ENCODE measurements at places on chromosomes 6 and 20.

DNA sequence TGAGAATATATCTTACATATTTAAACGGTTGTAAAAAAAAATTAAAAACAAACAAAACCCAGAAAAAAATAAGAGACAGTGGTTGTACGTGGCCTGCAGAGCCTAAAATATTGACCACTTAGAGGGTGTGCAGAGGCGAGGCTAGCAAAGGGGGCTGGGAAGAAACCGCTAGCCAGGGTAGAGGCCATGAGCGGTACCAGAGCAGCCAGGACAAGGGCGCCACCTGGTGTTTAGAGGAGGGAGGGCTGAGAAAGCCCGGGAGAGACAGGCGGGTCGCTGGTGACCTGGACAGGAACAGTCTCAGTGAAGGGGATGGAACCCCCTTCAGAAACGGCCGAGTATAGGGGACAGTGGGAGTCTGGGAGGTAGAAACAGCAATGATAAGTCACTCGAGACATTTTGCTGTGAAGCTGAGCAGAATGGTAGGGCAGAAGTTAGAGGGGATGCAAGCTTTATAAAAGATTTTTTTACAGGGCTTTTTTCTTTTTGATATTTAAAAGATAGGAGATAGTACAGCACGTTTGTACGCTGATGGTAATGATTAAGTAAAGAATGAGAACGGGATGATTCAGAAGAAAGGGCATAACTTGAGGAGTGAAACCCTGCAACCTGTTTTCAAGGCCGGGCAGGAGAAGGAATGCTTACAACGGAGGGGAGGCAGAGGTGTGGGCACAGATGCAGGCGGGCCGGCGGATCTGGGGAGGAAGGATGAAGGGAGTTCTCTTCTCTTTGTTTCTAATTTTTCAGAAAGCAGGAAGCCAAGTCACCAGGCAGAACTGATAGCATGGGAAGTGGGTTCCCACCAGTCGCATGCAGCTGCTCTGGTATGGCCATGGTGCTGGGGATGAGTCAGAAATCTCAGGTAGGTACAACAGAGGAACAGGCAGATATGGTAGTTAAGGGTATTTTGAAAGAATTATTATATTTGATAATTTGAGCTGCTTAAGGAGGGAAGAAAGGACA lies 76.2 kb downstream of the FAM229B start:
- no peak for DNase-seq

DNA sequence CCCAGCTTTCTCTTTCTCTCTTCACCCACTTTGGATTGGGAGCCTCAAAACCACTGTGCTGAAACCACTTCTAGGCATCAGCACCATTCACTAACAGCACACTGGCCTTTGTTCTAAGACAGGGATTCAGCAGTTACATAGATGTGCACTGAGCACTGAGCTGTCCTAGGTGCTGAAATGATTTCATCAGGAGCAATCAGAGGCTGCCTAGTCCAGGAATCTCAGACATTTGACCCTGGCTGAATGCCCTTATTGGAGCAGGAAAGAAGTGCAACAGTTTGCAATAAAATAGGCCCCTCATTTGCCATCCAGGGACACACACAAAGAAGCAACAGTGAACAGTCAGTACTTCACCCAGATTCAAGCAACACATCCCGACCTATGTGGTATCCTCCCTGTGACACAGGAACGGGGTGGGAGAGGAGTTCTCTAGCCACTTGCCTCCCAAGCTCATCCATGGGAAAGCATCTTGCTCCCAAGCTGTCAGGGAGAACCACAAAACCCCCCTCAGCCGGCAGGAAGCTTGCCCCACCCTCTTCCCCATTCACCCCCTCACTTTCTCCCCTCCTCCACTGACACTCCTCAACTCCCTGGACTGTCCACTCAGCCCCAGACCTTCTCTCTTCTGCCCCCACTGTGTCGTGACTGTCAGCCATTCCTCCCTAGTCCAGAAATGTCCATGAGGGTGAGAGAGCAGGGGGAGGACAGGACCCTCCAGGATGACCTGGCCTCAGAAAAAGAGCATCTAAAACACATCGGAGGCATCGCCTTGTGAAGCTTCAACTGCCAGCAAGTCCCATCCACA lies 304.4 kb downstream of the PREX1 start:
- no peak for DNase-seq

DNA sequence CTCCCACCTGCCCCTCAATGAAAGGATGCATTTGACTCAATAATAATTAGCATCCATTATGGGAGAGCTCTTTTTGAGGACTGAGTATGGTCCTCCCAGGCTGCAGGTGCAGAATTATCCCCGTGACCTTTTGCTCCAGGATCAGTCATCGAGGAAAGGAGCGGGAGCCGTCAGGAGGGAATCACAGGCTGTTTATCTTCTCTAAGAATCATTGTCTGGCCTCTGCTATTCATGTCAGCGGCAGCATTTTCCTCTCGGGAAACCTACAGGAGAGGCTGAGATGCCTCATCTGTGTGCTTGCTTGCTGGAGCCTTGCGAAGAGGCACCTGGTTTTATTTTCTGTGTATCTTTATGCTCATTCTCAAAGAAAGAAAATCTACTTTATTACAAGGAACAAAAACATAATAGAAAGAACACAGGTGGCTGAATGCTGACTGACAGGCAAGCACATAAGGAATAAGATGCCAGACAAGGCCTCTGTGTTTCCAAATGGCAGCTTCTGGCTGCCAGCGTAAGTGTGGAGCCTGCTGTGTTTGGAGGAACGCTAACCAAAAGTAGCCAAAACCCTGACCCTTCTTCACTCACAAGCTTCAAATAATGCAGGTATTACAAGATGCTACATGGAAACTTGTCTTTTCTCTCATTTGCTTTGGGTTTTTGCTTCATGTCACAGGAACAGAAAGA lies 539.1 kb upstream of the MARCKS start:
- no peak for DNase-seq

GRCh38 chr20:57938158-57939108 lies 228.6 kb upstream of the PMEPA1 start:
- no peak for DNase-seq

GRCh38 chr6:31007694-31008093 lies 2.6 kb upstream of the MUC22 start:
- DNase-seq = no peak

GRCh38 chr6:39369987-39370386 lies 47.5 kb upstream of the KCNK16 start:
- no peak for DNase-seq

- DNase-seq = no peak
Measured at GRCh38 chr20:58144096-58144495, 84.4 kb downstream of the ANKRD60 start.

DNA sequence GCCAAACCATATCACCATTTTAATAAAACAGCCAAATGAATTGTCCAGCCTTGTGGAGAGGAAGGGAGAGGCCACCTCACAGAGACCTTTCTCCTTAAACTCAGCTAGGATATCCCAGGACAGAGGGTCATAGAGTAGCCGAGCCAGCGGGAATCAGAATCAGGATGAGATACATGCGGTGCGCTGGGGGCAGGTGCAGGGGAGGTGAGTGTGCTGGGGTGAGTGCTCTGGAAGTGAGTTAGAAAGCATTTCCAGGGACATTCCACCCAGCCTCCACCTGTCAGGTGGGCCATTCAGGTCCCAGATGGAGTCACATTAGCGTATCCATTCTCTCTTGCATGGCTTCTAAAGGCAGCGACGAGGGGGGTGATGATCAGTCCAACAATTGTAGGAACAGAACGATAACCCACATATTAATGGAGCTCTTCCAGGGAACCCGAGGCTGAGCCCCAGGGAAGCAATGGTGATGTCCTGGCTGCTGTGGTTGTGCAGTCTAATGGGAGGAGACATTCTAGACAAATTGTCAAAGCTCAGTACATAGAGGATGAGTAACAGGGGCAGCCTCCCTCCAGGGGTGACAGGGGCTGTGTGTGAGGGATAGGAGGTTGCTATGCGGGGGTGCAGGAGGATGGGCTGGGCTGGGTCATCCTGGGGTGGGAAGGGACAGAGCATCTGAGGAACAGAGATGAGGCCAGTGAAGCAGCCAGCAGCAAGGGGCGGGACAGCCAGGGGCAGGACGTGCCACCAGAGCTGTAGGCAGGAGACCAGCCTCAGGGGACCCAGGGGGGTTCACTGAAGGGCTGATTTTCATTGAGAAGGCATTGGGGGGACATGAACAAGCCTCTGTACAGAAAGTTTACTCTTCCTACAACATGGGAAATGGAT lies 88.7 kb upstream of the FRMD1 start:
- DNase-seq = no peak

GRCh38 chr20:32316667-32317066 lies 39.2 kb downstream of the KIF3B start:
- no peak for DNase-seq

- DNase-seq = no peak
Measured at GRCh38 chr20:20752712-20753111, 40.3 kb upstream of the RALGAPA2 start.

- no peak for DNase-seq
Measured at GRCh38 chr6:75204217-75204958, 1.5 kb downstream of the COL12A1 start.

GRCh38 chr6:79353226-79353625 lies 118.7 kb upstream of the HMGN3 start:
- DNase-seq = no peak

DNA sequence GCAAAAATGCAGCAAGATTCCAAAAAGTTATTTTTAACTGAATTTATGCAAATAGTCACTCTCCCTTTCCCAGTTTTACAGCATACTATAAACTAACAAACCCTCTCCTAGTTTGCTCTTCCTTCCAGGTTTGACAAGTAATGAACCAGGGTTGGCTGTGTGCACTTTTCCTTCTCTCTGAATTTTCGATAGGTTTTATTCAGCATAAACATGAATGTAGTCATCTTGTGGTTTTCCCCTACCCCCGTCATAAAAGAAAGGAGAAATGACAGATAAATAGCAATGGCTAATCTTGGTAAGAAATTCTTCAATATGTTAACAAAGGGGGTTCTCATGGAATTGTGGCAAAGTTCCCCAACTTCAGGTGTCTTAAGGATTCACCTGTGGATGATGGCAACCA lies 26.3 kb downstream of the PRDM1 start:
- DNase-seq = no peak

DNA sequence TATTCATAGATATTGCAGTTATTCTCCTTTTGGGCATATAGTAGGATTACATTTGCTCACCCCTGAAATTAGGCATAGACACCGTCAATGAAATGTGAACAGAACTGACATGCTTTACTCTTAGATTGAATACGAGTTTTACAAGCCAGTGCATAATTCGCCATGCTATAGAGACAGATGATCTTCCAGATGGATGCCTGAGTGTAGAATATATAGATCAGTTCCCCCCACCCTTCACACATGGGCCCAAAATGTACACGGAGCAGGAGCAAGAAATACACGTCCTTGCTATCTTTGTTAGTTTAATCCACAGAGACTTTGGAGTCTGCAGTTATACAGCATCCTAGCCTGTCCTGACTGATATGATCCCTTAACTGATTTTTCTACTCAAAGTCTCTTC lies 47.4 kb downstream of the LAMA2 start:
- DNase-seq = no peak

DNA sequence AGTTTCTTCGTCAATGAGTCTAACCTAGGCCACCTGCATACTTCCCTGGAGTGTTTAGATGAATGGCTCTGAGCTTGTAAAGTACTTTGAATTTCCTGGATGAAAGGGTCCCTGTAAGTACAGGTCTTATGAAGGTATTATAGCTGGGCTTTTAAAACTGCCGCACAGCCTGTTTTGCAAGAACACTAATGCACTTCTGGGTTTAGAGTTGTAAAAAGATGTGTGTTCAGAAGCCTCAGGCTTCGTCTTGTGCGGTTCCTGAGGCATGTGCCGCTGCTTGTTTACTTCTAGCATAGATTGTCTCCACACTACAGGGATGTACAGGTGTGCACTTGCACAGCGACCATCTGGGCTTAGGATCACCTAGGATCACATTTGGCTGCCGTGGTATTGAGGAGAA lies 324.5 kb downstream of the SOX4 start:
- no peak for DNase-seq

DNA sequence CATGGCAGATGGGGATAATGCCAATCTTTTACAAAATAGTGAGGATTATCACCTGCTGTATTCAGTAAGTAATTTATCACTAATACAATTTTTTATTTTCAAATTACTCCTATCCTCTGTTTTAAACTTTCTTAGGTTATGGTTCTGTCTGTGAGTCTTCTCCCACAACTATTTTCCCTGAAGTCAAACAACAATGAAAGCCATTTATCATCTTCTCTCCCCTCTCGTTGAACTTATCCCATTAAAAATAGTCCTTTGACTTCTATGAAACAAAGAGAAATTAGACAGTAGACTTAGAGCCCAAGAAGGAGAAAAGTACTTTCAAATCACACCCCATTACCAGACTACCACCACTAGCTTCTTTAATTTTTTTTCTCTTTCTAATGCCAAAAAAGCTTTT lies 147.7 kb downstream of the SIM1 start:
- DNase-seq = no peak

DNA sequence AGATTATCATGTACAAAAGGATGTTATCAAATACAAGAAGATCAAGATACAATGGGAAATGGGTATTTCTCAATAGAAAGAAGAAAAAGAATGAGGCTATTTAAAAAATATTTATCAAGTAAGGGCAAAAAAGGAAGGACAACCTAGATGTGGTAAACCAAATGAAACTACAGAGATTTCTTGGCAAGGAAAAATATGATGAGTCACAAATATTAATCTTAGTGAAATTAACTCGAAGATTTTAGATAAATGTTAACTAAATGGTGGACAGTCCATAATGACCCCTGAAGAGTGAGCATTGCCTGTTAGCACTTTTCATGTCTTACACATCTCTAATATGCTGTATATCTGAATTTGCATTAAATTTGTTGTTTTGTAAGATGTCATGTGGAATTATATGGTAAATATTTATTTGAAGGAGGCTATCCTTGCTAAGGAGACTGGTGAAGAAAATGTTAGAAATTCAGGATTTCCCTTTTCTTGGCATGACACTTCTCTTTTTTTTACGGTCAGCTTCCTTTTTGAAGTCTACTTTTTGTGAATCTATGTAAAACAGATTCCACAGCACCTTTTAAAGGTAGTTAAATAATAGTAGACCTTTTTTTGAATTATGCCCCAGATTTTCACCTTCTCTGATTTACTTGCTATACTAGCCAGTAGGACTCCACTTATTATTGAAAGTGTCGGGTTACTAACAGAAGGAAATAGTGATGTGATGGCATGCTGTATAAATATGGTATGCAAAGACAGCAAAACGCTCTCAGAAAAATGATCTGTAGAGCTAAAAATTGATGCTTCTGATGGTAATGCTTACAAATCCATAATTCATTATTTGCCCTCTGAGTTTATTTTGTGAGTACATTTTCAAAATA lies 120.5 kb downstream of the HIVEP1 start:
- DNase-seq = no peak

- no peak for DNase-seq
Measured at GRCh38 chr20:46767127-46767761, 57.8 kb downstream of the SLC2A10 start.

DNA sequence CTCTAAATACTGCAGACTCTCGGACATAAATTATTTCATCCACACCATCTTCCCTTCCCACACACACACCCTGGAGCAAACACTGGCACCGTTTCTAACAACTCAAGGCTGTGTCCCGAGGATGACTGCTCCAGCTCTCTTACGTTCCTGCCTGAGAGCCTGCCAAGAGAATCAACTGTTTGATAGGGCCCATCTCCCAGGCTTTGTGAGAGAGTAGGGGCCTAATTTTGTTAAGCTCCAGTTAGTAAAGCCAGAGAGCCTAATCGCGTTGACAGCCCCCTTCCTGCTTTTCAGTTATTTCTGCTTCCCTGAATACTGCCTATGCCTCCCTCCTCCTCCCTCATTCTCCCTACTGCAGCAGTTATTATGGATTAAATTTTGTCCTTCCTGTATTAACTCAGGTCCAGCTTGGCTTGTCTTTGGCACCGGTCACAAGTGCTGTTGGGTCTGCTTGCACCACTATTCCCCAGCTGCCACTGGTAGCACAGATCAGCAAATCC lies 118.1 kb upstream of the TMEM181 start:
- no peak for DNase-seq

GRCh38 chr6:81781624-81782023 lies 29.1 kb upstream of the TENT5A start:
- no peak for DNase-seq

Measured in keratinocyte (primary cell).